NCI-H2227 treated with DMSO at 0.1 percent for 48 hours (cell line): ENCODE measurements at places on chromosomes 4 and X.

- DNase-seq: no peak
These were observed 5.1 kb upstream of the PLCXD1 start for GRCh38 chrX:275967-276580.

GRCh38 chr4:24897639-24898038 is 15.2 kb downstream of the CCDC149 start:
- DNase-seq: no peak

DNA sequence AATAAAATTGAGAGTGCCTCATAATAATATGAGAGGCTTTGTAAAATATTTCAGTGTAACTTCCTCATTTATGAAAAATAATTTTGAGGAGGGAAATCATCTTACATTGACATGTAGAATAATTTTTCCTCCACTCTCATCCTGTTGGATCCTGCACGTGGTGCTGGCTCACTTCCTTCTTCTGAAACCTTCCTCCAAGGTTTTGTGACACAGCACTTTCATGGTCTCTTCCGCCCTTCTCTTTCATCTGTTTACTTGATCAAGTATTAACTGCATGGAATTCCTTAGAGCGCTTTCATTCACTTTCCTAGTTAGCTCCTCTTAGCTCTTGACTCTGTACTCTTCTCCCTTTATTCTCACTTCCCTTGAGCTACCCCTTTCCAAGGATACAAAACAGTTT is 246.5 kb downstream of the RAPGEF2 start:
- no peak for DNase-seq

- DNase-seq: peak; percentile 32
These were observed at the start of gene TBL1X for GRCh38 chrX:9464435-9465371. Gene TBL1X (plus strand): TSS chrX:9465058. CDS start chrX:9653587, 188,529 bp downstream.

DNA sequence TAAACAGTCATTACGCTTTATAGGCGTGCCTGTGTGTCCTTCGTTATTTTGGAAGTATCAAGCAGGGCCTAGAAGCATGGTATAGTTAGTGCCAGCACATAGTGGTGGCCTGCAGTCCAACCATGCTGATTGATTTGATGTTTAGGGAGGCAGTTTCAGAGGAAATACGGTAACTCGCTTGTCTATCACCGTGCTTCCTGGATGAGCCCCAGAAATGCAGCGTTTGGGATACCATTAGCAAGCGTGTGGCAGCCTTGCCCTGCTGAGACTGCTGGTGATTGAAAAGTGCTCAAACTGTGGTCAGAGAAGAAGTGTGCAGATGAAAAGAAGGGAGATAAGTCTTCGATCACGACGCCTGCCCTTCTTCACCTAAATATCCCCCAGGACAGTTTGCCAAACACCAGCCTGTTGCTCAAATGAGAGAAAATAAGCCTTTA is 158.4 kb downstream of the CHIC2 start:
- no peak for DNase-seq

DNA sequence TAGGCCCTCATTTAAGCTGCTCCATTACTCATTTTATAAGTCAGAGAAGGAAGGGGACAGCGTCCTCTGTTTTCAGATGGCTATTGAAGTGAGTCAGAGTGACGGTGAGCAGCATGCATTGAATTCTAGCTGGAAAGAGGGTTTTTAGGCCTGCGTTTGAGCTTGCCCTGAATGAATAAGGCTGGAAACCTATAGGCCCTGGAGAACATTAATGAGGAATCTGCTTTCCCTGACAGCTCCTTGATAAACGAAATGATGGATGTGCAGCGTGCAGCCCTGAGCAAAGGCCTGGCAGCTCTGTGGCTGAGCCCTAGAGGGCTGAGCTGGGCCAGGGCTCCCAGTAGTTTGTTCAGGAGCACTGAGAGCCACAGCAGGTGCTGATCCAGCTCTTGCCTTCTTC is 33.4 kb downstream of the TBL1X start:
- no peak for DNase-seq

GRCh38 chrX:112688242-112688641 is 8.5 kb upstream of the LHFPL1 start:
- DNase-seq: no peak

GRCh38 chrX:22135994-22136684 is 104.0 kb downstream of the PHEX start:
- peak; percentile 83 for DNase-seq

DNA sequence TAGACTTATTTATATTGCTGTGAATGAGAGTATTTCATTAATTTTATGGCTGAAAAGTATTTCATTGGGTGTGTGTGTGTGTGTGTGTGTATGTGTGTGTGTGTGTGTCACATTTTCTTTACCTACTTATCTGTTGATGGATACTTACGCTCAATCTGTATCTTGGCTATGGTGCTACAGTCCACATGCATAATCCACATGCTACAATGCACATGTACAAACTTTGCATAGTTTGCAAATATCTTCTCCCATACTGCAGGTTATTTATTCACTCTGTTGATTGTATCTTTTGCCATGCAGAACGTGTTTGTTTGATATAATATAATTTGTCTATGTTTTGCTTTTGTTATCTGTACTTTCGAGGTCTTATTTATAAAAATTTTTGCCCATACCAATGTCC is 167.8 kb downstream of the RAB28 start:
- no peak for DNase-seq

DNA sequence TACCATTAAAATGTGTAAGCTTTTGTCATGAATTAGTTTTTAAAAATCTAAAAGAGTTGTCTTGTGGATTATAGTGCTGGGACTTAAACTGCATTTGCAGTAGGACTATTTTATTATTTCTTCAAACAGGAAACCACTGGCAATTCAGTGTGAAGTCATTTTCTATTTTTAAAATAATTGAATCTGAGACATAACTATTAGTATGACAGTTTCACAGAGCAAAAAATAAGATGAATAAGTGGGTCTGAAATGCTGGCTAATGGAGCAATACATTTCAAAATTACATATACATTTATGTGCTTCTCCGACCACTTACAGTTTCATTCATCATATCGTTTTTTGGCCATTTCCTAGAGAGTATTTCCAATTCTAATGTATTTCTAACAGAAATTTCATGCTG is 75.3 kb upstream of the RAPGEF2 start:
- no peak for DNase-seq

DNA sequence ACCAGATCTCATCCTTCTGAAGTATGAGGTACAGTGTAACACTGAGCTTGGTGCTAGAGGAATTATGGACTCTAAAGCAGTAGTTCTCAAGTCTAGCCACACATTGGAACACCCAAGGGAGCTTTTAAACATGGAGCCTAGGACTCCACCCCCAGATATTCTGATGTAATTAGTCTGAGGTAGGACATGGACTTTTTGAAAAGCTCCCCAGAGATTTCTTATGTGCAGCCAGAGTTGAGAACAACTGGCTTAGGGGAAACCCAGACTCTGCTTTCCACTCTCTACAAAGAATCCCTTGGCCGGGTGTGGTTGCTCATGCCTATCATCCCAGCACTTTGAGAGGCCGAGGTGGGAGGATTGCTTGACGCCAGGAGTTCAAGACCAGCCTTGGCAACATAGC is 11.6 kb upstream of the GDPD2 start:
- DNase-seq: no peak

- no peak for DNase-seq
These were observed 114.9 kb upstream of the FAM9B start for GRCh38 chrX:9148615-9149399.

DNA sequence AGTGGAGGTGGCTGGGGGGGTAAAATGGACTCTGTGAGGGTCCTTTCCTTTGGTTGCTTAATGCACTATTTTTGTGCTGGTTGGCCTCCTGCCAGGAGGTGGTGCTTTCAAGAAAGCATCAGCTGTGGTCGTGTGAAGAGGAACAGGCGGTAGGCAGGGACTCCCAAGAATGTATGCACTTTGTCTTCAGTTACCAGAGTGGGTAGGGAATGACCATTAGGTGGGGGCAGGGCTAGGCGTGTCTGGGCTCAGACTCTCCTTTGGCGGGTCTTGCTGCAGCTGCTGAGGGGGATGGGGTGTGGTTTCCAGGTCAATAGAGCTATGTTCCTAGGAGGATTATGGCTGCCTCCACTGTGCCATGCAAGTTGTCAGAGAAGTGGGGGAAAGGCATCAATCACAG is 509.0 kb downstream of the PCDH19 start:
- DNase-seq: no peak

DNA sequence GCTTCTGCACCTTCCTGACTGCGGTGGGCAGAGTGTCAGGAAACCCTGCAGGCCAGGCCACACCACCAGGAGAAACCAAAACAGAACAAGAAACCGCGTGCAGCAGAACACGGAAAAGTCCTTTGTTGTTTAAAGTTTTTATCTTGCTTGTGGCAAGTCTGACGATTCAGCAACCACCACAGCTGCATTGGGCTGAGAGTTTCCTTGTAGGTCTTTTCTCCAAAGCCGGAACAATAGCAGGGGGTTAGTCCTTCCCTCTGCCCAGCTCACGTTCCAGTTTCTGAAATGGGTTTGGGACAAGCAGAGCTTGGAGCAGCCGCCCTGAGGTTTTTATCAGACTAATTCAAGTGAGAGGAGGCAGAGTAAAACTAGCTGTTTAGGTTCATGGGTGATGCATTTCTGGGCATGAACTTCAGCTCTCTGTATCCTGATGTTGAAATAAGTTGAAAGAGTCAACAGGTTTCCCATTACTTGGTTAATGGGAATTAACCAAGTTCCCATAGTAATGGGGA is 216.9 kb downstream of the PTTG2 start:
- DNase-seq: no peak

GRCh38 chr4:158802914-158803313 is 34.1 kb downstream of the FNIP2 start:
- DNase-seq: no peak
